ENCODE measurements at places on chromosomes 12 and 14.

GRCh38 chr14:104595116-104595675 lies 9.4 kb downstream of the TMEM179 start:
- no peak for DNase-seq

DNA sequence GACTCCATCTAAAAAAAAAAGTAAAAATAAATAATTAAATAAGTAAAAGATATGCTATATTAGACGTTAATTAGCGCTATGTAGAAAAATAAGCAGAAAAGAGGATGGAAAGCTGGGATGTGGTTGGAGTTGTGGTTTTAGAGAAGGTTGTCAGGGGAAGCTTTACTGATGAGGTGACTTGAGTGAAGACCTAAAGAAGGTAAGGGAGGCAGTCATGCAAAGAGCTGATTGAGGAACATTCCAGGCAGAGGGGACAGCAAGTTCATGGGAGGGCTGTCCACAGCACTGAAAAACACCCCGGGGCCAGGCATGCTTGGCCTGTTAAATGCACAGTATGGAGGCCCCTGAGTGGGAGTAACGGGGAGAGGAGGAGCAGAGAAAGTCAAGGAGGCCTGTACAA lies 15.7 kb downstream of the SMAGP start:
- DNase-seq: no peak

DNA sequence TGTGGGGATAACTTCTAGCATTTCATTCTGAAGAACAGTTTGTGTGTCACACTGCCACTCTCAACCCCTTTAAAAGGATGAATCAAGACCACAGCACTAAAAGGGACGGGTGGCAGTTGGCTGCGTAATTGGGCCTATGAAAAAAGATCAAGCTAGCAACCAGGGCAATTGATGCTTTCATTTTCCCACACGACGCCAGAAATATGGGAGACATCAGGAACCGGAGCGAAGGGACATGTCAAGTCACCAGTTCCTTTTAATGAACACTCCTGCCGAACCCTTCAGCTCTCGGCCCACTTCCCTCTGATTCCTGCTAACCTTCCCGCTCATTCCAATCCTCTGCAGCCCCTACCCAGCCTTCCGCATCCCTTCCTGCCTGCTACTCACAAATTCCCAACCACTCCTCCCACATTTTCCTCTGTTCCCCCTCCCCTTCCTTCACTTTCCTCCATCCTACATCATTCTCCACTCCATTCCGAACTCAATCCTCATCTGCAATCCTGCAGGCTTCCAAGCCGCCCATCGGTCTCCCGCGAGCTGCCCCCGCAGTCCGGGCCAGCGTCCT lies 753 bp downstream of the CSRNP2 start:
- DNase-seq: peak; percentile 73

GRCh38 chr12:15677228-15677627 lies 112.0 kb downstream of the EPS8 start:
- peak; percentile 8 for DNase-seq

- DNase-seq: no peak
These were observed 35.1 kb downstream of the CCNK start for GRCh38 chr14:99516156-99516870.

DNA sequence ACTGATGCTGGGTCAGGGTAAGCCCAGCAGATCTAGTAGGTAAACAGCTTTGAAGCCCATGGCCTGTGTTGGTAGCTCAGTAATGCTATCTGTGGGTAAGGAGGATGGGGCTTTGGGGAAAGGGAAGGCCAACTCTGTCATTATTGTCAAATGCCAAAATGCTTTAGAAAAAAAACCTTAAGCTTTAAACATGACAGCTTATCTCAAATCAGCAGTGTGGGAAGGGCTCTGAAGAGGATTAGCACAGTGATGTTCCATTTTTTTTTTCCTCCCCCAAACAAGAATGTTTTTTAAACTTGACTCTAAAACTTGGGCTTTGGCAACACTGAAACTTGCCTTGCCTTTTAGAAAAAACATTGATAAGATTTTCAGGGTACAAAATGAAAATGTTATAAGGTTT lies 11.7 kb downstream of the DAAM1 start:
- DNase-seq: no peak

DNA sequence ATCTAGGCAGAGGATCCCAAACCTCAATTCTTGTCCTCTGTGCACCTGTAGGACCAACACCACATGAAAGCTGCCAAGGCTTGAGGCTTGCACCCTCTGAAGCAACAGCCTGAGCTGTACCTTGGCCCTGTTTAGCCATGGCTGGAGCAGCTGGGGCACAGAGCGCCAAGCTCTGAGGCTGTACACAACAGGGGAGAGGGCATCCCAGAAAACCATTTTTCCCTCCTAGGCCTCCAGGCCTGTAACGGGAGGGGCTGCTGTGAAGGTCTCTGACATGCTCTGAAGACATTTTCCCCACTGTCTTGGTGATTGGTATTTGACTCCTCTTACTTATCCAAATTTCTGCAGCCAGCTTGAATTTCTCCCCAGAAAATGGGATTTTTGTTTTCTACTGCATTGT lies 22.4 kb upstream of the PTPRO start:
- DNase-seq: no peak

GRCh38 chr12:106248312-106248845 lies 559 bp upstream of the CKAP4 start:
- peak; percentile 36 for DNase-seq

GRCh38 chr14:23047034-23047634 lies 5.1 kb downstream of the PSMB11 start:
- no peak for DNase-seq
